Thymus (tissue), 14 donors: ENCODE measurements at places on chromosomes 6 and 20.

GRCh38 chr20:30630761-30631160, 626.7 kb upstream of the DEFB115 start:
- DNase-seq = no peak

DNA sequence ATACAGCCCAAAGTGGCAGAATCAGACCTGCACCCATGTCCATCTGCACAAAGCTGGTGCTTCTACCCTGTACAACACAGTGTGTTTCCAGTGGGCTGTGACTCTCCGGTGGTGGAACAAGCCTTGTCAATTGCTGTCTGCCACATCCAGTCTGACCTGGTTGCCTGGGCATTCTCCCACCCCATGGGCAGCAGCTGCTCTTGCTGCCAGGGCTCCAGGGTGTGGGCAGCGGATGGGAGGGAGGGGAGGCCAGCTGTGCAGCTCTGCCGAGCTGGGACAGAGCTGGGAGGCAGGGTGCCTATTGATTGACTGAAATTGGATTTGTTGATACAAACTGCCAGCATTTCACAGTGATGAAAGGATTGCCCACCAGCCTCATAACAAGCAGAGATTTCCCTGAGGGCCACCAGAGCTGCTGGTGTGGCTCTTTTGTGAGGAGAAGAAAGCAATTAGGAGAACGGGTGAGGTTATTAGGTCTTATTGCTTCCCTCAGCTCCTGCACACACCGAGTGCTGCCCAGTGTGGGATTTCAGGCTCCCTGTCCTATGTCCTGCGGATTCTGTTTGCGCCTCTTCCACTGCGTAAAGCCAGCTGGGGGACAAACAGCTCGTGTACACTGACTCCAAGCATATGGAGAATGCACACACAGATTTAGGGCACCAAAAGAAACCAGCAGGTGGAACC, 150.8 kb downstream of the NRN1 start:
- no peak for DNase-seq

DNA sequence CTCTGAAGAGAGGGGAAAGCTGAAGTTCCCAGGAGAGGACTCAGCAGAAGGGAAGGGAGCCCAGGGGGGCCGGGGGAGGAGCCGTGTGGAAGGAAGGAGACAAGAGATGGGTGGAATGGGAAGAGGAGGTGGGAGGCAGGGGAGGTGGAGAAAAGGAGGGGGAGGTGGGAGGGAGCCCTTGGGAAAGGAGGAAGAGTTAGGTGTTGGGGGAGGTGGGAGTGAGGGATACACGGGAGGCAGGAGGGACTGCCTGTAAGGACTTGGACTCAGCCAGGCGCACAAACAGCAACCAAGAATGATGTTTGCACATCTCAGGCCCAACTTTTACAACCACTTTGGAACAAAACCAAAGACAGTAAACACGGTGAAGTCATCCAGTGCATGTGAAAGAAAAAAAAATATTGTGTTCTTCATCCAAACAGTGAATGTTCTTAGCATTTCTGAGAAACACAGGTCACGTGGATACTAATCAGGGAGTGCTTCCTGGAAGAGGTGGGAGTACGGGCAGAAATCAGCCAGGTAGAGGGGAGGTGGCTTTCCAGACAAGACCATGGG, 17.4 kb upstream of the LSM14B start:
- DNase-seq = no peak

- no peak for DNase-seq
Measured at GRCh38 chr6:109323241-109323640, 59.0 kb downstream of the CD164 start.

- no peak for DNase-seq
Measured at GRCh38 chr20:2210646-2211552, 84.9 kb upstream of the TGM3 start.

DNA sequence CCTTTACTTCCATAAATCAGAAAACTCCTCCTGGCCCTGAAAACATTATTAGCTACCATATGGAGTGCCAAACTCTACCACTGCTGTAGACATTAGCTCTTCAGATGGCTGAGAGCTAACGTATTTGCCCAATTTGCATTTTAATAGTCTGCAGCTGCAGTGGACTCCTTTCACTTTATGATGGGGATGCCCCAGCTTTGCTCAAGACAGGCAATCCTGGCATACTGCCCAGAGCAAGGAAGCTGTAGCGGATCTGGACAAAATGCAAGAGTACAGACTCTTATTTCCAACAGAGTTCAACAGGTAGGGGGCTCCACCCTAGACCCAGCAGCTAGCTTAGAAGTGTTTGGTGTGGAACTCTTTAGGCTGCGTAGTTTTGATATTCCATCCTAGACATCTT, 246.7 kb downstream of the FOXC1 start:
- no peak for DNase-seq

DNA sequence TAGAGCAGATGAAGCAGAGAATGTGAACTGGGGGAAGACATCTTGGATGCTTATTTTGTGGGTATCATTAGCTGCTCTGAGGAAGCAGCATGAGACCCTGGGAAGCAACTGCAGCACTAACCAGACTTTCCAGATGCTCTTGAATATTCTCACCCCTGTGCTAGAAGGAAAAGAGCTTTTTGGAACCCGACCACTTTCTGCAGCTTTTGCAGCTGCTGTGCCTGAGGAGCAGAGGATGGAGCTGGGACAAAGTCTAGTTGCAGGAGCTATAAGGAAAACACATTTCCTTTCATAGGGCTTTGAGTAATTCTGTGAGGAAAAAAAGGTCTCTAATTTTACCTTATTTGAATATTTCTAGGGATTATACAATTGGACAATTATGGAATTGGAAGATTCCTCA, 369.7 kb downstream of the CD109 start:
- no peak for DNase-seq

GRCh38 chr6:44933108-44933507, 395.0 kb upstream of the RUNX2 start:
- no peak for DNase-seq

GRCh38 chr6:6592826-6593475, 4.4 kb downstream of the LY86 start:
- no peak for DNase-seq

GRCh38 chr6:138088326-138088762, 18.9 kb downstream of the PERP start:
- no peak for DNase-seq

- no peak for DNase-seq
Measured at GRCh38 chr20:23520185-23520584, 29.3 kb downstream of the CST8 start.

DNA sequence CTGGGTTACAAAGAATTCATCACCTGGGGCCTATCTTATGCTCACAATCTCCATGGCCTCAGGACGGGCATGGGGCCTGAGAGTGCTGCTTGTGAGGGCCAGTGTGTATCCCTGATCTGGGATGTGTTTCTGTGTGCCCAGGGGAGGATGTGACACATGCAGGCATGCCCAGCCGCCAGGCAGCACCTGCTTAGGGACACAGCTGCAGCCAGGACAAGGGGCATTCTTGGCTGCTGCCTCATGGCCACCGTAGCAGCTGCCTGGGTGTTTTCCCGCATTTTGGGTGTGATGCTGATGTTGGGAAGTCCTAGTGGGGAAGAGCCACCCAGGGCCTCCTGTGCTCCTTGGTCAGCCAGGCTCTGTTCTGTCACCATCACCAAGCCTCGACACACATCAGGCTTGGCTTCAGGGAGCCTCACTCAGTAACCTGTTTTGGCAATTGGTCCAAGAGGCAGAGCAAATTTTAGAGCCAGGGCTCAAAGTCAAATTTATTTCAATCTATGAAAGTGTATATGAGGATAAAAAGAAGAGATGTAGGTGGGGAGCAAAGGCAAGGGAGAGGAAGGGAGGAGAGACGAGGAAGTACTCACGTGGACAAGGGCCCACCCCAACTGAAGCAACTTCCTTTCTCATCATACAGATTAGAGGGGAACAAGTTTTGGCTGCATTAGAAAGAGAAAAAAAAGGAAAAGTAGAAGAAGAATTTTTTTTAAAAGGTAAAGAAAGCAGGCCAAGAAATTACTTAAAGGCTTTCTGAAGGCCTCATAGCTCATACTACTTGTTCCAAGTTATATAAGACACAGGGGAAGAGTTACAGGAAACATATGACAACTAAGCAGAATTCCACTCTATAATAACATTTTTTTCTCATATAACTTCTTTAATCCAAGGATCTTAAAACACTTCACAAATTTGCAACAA, 269.9 kb upstream of the SUPT3H start:
- no peak for DNase-seq

DNA sequence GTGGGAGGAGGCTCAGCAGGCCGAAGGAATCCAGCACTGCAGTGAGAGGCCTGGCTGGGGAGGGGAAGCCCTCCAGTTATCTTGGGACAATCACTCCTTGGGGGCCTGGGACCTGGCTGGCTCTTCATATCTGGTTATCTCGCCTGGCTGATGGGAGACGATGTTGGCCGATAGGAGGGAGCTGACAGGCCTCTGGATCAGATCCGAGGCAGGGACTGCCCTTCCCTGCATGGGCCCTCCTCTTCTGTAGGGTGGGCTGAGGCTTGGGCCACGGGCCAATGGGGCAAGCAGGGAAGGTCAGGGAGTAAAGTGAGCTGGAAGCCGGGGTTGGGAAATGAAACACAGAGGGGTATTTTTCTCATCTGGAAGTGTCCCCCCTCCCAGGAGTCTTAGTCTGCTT, 25.2 kb downstream of the MANBAL start:
- no peak for DNase-seq

- DNase-seq = no peak
Measured at GRCh38 chr6:22320750-22321149, 23.9 kb upstream of the PRL start.

DNA sequence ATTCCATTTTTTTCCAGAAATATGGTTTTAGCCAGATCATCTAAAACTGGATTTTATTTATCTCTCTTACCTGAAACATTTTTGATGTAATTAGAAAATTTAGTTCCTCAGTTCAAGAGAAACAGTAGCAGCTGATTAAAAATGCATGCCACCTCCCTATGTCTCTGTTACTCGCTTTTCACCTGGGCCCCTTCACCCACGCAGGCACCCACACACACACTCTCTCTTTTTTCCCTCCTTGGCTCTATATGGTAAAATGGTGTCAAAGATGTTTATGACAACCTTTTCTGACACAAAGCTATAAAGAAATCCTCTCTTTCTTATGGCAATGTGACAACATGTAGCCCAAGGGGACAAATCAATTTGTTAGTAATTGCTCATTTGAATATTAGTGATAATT, 5.8 kb upstream of the SGK1 start:
- DNase-seq = no peak

GRCh38 chr6:44003345-44004061, 123.7 kb downstream of the MRPL14 start:
- no peak for DNase-seq

GRCh38 chr20:57378107-57378506, 13.1 kb upstream of the RBM38 start:
- no peak for DNase-seq

DNA sequence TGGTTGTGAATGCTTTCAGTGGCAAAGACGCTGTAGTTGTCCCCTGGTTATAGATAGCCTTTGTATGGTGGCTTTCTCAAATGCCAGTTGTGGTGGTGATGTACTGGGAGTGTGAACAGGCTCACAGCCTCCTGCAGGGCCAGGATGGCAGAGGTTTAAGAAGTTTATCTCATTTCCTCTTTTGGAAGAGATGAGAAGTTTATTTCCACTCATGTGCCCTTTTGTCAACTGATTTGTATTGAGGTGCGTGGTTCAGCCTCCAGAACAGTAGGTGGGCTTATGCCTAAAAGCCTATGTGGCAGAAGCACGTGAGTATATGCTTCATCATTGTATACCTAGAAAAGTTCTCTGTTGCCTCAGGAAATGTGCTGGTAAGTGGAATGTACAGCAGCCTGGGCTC, 13.7 kb upstream of the ZFP57 start:
- no peak for DNase-seq

DNA sequence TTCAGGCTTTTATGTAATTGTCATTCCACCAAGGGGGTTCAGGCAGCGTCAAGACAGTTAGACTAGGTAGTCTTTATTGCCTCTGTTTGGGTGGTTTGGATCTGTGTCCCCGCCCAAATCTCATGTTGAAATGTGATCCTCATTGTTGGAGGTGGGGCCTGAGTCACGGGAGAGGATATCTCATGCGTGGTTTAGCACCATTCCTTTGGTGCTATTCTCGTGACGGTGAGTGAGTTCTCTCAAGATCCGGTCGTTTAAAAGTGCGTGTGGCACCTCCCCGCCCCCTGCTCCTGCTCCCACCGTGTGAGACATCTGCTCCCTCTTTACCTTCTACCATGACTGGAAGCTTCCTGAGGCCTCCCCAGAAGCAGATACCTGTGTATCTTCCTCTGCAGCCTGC, 51.3 kb upstream of the FOXC1 start:
- no peak for DNase-seq

GRCh38 chr6:71602385-71603007, 283.9 kb upstream of the RIMS1 start:
- no peak for DNase-seq

- no peak for DNase-seq
Measured at GRCh38 chr6:109579361-109579760, 96.3 kb upstream of the ZBTB24 start.

GRCh38 chr20:62646851-62647520, 4.7 kb downstream of the SLCO4A1 start:
- no peak for DNase-seq

DNA sequence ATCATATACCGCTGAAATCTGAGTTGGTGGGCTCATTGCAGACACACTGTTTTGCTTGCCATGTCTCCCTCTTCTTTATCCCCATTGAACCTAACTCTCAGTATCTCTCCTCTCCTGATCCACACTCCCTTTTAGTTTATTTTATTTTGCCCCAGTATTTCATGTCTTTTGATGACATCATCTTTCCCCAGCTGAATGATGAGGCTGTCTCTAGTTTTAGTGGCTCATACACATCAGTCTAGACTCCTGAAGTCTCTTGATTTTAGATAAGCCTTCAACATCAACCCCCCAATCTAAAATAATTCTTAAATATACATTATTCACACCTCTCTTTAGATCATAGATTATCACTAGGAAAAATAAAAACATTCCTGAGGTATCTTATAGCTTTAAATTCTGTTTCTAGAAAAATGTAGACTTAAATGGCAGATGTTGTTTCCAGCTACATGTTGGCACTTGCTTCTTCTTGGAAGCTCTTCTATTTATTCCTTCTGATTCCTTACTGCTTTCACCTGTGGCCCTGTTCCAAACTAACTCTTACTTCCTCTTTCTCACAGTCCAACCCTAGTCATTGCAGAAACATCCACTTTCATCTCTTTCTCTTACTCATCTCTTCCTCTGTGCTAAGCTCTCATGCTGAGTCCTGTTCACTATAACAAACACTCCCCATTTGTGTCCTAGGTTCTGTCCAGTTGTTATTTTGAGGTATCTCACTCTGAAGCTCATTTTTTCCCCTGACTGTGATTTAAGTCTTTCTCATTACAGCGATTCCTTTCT, 191.9 kb upstream of the SLC35B3 start:
- DNase-seq = no peak

DNA sequence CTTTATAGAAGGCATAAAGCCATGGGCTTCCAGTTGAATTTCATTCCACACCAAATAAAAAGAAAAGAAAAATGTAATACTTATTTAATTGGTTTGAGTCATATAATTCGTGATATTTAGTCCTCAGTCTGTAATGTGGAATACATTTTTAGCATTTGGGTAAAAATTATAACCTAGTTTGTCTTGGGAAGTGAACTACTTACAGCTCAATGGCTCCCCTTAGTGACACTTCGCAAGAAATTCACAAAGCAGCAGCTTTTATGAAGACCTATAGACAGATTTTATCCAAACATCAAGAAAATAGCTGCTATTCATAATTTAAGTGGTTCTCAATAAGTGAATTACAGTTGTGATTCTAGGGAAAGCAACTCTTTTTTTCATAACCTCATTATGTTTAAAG, 72.1 kb downstream of the RSPO3 start:
- peak; percentile 20 for DNase-seq
